GOT3 (cell line): ENCODE measurements at places on chromosomes 11 and 22.
A peak's percentile ranks its signal among the peaks of the same experiment; 100 is the strongest.

DNA sequence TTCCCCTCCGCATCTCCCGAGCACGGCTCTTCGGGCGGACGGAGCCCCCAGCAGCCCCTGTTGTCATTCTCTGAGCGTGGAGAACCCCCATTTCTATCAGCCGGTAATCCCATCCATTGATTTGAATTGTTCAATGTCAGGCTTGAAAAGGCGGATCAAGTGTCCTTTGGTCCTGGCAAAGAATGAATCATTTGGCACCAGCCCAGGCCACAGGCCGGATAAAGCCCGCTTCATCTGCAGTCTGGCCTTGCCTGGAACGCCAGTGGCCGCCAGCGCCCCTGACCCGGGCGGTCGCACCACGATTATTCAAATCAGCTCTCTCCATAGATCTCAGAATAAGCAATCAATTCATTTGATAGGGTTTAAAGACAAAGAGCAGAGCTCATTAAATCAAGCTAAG lies 188.9 kb downstream of the BRD1 start:
- no peak for DNase-seq

DNA sequence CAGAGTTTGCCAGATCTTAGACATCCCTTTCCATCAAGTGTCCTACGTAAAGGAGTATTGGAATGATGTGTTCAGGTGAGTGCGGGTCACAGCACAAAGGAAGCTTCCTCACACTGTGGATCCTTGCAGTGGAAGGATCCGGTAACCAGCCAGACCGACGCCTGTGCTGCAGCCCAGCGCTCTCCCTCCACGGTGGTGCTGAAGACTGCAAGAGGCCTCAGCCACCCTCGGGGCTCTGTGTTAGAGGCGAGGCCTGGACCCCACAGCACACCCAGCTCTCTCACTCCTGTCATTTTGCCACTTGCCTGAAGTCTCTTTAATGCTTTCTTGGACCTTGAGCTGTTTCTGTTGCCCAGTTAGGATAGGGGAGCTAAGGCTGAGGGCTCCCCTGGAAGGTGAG lies 2.4 kb downstream of the TRMU start:
- no peak for DNase-seq

GRCh38 chr11:64138398-64138797 lies 27.5 kb downstream of the MACROD1 start:
- DNase-seq = no peak

DNA sequence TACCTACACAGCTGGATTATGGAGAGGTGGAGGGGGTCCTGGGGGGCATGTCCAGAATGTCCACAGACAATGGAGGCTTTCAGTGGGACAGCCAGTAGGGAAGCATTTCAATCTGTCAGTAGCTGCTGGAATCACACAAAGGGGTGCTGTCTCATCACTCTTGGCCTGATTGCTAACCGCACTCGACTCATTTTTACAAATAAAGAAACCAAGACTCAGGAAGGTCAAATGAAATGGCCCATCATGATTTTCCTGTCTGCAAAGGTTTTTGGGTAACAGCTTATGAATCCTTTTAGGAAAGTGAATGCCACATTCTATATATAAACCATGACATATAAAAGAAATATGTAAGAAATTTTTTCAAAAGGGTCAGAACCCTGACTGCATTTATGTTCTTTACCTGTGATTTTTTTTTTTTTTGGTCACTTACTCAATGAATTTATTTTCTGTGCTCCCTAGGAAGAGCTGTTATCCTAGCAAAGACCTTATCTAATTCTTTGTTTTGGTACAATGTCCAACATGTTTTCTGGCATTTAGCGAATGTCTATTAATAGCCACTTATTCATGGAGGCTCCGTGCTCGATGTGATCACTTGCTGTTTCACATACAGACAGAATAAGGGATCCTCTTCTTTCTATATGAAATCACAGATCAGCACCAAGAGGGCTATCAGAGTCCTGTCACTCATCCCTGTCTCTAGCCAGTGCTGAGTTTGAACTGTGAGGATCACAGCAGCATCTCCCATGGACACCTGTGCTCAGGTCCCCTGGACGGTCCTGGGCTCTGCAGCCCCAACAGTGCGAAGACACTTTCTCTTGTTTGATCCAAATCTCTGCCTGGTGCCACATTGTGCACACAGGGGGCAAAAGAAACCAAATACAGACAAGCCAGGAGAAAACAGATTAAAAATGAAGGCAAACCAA lies 979.7 kb downstream of the NTM start:
- no peak for DNase-seq

DNA sequence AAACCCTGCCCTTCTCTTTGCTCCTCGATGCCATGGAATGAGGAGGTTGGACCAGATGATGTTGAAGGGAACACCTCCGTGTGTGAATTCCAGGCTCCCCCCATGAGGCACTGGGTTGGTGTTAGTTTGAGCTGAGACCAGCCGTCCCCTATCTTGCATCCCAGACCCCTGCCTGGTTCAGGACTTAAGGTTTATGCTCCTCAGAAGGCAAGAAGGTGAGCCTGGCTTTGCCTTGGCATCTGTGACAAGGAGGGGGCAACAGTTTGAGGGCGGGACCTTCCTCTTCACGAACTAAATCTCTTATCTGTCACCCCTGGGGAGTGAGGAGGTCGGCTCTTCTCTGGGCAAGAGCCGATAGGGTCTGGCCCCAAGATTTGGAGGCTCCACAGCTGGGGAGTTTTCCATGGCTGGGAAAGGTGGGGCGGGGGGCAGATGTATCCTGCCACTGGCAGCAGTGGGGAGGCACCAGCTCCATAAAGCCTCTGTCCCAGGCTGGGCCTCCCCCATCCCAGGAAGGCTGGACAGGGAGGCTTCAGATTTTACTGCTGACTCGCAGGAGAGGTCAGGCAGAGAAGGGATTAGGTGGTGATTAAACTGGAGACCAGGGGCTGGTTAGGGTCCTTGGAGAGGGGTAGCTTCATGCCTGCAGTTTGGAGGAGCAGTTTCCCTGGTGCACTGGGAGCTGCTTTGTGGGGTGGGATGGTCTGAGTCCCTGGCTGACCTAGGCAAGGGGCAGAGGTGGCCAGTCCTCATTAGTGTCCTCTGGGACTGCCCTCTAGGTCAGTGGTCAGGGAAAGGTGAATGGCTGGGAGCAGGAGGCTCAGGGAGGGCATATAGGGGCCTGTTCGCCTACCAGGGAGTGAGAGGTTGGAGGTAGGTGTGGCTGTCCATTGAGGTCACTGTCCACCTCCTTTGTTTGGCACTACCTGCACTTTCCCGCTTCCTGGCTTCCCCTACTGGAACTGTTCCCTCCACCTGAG lies 1.1 kb downstream of the SEC14L2 start:
- no peak for DNase-seq

- no peak for DNase-seq
Measured at GRCh38 chr11:134522782-134523570, 110.9 kb upstream of the B3GAT1 start.

DNA sequence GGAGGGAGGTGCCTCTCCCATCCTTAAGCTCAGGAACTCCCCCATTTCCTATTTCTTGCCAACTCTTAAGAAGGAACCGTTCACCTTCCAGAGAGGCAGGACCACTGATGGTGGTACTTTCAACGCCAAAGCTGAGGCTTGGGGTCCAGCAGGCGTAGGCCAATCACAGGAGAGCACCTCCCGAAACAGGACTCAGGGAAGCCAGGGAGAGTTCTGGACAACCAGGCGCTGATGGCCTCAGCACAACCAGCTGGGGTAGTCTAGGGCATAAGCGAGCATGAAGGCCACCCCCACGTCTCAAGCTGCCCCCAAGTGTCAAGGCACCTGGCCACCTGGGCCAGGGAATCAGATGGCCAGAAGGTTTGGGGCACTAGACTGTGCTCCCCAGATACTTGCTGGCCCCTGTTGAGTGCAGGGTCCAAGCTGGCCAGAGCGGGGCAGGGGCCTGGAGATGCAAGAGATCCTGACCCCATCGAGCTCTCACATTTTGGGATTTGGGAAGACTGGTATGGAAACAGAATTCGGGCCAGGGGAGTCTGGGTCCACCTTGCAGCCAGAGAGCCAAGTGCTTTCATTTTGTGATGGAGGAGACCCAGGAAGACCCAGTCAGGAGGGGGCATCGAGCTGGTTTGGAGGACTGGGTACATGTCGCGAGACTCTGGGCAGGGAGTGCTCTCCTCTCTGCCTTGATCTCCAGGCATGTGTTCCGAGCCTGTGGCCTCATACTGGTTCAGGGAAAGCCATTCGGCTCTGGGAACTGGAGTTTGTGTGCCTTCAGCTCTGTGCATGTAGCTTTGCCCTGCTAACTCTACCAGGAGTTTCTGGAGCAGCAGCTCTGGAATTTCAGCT lies 926 bp downstream of the CD6 start:
- no peak for DNase-seq

- DNase-seq = peak; percentile 48
Measured at GRCh38 chr11:27700351-27701301, at the start of gene BDNF. Gene BDNF, minus strand, starts transcription at chr11:27700455. Its CDS starts 41,891 bp downstream, at chr11:27658564.

- no peak for DNase-seq
Measured at GRCh38 chr11:57310630-57311086, 14.1 kb downstream of the TNKS1BP1 start.

- DNase-seq = peak; percentile 5
Measured at GRCh38 chr11:32052215-32052614, 38.7 kb upstream of the RCN1 start.

- DNase-seq = no peak
Measured at GRCh38 chr11:36282926-36283325, 6.3 kb downstream of the COMMD9 start.

- DNase-seq = no peak
Measured at GRCh38 chr11:86703987-86704386, 31.6 kb upstream of the ME3 start.

GRCh38 chr11:5548440-5548839 lies at the start of gene OR52H1:
Gene OR52H1, minus strand, starts transcription at chr11:5548540. Its CDS starts 3,035 bp downstream, at chr11:5545505.
- no peak for DNase-seq

GRCh38 chr11:110345743-110346142 lies 49.3 kb upstream of the RDX start:
- DNase-seq = no peak
